ENCODE measurements at places on chromosomes 6 and 20.

DNA sequence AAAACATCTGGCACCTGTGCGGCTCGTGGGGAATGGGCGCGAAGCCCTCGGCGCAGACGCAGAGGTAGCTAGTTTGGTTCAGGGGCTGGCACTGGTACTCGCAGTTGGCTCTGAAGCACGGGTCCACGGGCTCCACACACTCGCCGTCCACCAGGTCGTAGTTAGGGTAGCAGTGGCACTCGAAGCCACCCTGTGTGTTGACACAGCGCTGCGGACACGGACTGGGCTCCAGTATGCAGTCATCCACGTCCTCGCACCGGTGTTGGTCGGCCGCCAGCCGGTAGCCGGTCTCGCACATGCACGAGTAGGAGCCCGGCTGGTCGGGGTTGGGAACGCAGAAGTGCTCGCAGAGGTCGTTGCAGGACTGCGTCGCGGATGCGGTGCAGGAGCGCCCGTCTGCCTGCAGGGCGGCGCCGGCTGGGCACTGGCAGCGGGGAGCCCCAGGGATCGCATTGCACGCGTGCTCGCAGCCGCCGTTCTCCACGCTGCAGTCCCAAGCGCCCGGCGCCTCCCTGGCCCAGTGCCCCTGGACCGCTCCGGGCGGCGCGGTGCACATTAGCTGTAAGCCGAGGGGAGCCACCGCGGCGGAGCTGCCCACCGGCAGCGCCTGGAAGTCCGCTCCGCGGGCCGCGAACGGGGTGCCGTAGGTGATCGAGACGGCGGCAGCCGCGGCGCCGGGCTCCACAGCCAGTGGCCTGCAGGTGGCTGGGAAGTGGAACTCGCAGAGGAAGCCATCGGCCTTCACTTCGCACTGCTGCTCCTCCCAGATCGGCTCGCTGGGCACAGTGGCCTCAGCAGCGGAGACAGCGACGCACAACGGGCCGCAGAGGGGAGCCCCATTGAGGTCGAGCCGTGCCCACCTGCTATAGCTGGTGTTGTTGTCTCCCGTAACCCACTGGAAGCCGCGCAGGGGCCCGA lies 930 bp downstream of the THBD start:
- DNase-seq = no peak

DNA sequence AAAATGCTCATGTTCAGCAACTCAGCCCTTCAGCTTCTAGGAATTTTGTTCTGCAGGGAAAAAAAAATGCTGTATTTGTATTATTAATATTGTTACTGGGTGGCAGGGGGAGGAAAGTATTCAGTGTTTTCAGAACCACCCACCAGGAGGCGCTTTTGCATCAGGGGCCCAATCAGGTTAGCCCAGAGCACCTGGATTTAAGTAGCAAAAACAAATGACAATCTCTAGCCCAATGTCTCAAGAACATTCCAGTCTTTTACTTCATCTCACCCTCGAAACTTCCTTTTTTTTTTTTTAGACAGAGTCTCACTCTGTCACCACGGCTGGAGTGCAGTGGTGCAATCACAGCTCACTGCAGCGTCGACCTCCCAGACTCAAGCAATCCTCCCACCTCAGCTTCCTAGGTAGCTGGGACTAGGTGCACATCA lies 635 bp upstream of the C20orf203 start:
- no peak for DNase-seq

- DNase-seq = no peak
These were observed 81.4 kb downstream of the ANKS1A start for GRCh38 chr6:34970488-34970887.

GRCh38 chr20:19964289-19965265 lies 52.6 kb upstream of the NAA20 start:
- DNase-seq = no peak

DNA sequence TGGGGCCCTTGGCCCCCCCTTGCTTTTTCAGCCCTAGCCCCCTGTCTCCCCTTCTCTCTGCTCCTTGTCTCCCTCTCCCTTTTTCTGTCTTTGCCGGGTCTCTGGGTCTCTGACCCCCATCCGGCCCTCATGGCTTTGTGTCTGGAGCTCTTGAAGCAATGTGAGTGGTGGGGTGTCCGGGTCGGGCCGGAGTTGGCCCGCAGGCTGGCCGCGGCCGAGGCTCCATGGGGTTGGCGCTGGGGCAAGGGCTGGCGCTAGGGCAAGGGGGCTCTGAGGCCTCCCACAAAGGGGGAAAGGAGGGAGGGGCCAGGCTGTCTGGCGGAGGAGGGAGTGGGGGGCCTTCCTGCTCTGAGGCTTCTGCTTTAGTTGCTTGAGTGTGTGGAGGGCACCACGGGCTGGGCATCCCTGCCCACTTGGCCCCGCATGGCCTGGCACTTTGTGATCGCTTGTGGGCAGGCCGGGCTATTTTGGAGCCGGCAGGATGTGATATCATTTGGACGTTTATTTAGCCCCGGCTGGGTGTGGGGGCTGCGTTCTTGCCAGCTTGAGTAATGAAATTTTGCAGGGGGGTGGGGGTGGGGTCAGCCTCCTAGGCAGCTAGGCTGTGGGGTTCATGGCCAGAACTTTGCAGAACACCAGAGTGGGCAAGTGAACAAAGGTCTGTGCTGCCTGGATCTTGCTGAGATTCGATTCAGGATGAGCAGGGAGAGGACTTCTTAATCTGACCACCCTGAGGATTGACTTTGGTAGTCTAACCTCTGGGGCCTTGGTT lies 78.7 kb upstream of the MYL9 start:
- DNase-seq = peak; percentile 56

DNA sequence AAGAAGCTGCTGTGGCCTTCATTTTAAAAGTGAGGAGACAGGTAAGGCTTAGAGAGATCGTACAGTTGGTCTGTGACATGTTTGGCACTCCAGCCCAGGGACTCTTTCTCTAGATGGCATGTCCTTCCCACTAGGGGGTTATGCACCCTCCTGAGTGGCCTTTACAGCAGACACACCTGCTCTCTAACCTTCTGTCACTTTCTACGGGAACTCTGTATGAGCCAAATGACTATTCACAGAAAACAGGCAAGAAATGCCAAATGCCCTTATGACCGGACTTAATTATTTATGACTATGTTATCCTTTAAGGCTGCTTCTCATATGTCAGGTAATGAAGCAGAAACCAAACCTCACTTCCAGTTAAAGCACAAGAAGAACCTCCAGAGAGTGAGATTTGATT lies 91.2 kb downstream of the MAP3K5 start:
- DNase-seq = peak; percentile 78

- no peak for DNase-seq
These were observed 53.3 kb downstream of the CHMP4B start for GRCh38 chr20:33864324-33864963.

DNA sequence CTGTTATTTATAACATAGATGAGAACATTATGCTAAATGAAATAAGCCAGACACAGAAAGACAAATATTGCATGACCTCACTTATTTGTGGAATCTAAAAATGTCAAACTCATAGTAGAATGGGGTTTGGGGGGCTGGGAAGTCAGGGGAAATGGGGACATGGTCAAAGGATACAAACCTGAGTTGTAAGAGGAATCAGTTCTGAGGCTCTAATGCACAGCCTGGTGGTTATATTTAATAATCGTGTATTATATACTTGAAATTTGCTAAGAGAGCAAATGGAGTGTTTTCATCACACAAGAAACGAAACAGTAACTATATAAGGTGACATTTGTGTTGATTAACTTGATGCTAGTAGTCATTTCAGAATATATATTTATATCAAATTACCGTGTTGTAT lies 40.8 kb upstream of the GFOD1 start:
- no peak for DNase-seq

- no peak for DNase-seq
These were observed 18.4 kb downstream of the CASS4 start for GRCh38 chr20:56430461-56430860.

GRCh38 chr6:77474286-77474956 lies 11.1 kb upstream of the HTR1B start:
- no peak for DNase-seq

DNA sequence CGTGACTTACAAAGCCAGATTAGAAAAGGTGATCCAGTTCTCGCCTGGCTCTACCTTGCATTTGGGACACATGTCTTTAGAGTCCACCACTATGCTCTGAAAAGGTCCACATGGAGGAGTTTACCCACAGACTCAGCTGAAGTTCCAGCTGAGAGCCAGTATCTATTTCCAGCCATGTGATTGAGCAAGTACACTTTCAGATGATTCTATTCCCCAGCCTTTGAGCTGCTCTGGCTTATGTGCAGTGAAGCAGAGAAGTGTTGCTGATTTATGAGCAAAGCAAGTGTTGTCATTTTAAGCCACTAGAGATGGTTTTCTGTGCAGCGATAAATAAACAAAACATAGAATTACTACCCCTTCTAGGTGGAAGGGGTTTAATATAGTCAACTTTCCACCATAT lies 520.8 kb upstream of the RNF217 start:
- no peak for DNase-seq

DNA sequence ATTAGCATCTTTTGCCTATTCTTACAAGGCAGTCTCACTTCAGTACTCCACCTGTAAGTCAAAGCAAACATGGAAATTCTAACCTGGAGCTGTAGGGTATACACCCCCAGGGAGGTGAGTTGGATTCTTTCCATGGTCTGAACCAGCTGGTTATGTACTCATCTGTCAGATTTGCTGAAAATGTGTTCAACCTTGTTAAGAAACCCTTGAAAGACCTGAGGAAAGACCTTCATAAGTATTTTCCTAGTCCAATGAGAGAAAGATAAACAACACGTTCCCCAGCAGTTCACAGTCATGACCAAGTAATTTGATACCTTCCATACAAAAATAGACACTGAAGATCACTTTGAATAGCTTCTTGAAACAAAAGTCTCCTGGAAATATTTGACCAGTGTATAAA lies 42.5 kb downstream of the ID4 start:
- DNase-seq = no peak

- DNase-seq = no peak
These were observed 273.0 kb downstream of the PKHD1 start for GRCh38 chr6:51814418-51814817.

DNA sequence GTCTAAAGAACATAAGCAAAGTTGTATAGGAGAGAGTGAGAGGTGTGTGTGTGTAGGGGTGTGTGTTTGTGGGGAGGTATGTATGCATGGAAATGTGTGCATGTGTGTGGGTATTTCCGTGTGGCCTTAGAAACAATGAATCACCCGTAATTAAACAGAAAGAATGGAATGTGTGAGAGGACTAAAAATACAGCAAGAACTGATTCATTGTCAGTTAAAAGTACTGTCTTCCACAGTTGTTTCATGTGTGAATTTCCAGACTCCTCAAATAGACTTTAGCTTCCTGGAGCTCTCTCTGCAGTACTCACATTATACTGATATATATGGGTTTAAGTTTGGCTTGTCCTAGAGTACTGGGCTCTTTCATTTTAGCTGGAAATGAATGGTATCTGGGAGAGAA lies 145.7 kb downstream of the RIMS1 start:
- peak; percentile 38 for DNase-seq

- no peak for DNase-seq
These were observed 55.4 kb downstream of the ZDHHC14 start for GRCh38 chr6:157436219-157436943.
